ENCODE measurements at places on chromosomes 2 and 18. TPM values are rescaled to one million over a fixed set of nuclear protein-coding genes. Genes with fewer than 3 reads are reported as not detected.

DNA sequence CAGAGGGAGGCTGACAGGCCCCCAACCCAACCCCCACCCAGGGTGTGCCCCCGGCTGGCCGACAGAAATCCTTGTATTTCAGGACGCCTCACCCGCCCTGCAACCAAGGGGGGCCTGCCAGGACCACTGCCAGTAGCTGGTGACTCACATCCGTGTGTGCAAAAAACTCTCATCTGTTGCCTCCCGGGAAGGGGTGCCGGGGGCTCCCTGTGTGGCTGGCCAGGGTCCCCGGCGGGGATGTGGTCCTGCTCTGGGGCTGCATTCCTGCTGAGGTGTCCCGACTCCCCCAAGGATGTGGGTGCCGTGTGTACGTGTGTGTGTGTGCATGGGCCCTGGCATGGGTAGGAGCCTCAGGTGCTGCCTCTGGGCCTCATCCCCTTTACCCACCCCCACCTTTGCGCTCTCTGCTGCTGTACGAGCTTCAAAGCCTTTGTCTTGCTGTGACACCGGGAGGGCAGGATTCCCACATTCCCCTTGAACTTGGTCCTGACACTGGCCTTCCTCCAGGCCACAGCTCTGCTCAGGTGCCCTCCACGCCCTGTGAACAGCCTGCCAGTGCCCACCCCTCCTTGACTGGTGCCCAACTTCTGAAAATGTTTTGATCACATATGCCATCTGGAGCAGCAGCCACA, 226.3 kb upstream of the HDAC4 start:
- H3K27ac ChIP-seq, result no peak overlapping the region
- no peak for DNase-seq
- H3K4me1 ChIP-seq, result no peaks in the 10 kb centered on the region
- no peak overlapping the region for H3K4me3 ChIP-seq
- H3K27me3 ChIP-seq, result no peaks in the 10 kb centered on the region

- H3K27me3 ChIP-seq, result no peaks in the 10 kb centered on the region
- no peak for DNase-seq
- no peaks in the 10 kb centered on the region for H3K4me1 ChIP-seq
- no peak overlapping the region for H3K27ac ChIP-seq
Observed at GRCh38 chr2:133457861-133458260, 110.4 kb downstream of the NCKAP5 start.

Gene CFAP53
- total RNA-seq, result not detected

DNA sequence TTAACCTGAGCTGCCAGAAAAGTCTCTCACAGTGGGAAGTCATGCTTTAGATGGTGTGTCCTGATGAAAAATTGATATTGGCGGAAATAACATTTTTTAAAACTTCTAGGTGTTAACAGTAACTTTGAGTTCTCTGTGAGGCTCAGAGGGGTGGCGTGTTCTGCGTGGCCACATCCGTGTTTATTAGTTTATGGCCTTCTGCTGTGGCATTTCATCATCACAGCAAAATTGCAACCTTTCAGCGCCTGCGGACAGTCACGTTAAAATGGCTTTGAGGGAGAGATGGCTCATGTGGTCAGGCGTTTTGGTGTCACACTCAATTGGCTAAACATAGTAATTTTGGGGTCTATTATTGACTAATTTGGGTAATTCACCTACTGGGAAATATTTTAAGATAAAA, 42.4 kb downstream of the KLHL29 start:
- H3K4me3 ChIP-seq, result no peak overlapping the region
- H3K27me3 ChIP-seq, result no peaks in the 10 kb centered on the region
- no peak overlapping the region for H3K27ac ChIP-seq
- H3K36me3 ChIP-seq, result no peaks in the 10 kb centered on the region

- H3K4me3 ChIP-seq, result no peak overlapping the region
- H3K27ac ChIP-seq, result no peak overlapping the region
- H3K4me1 ChIP-seq, result no peaks in the 10 kb centered on the region
- no peaks in the 10 kb centered on the region for H3K36me3 ChIP-seq
Observed at GRCh38 chr2:139645617-139646016, 865.4 kb upstream of the NXPH2 start.

GRCh38 chr2:138512672-138513071, 11.1 kb downstream of the SPOPL start:
- H3K27me3 ChIP-seq, result no peaks in the 10 kb centered on the region
- peaks cover 10% of the 10 kb centered on the region for H3K4me1 ChIP-seq
- no peak overlapping the region for H3K4me3 ChIP-seq
- no peaks in the 10 kb centered on the region for H3K36me3 ChIP-seq
- H3K27ac ChIP-seq, result no peak overlapping the region

DNA sequence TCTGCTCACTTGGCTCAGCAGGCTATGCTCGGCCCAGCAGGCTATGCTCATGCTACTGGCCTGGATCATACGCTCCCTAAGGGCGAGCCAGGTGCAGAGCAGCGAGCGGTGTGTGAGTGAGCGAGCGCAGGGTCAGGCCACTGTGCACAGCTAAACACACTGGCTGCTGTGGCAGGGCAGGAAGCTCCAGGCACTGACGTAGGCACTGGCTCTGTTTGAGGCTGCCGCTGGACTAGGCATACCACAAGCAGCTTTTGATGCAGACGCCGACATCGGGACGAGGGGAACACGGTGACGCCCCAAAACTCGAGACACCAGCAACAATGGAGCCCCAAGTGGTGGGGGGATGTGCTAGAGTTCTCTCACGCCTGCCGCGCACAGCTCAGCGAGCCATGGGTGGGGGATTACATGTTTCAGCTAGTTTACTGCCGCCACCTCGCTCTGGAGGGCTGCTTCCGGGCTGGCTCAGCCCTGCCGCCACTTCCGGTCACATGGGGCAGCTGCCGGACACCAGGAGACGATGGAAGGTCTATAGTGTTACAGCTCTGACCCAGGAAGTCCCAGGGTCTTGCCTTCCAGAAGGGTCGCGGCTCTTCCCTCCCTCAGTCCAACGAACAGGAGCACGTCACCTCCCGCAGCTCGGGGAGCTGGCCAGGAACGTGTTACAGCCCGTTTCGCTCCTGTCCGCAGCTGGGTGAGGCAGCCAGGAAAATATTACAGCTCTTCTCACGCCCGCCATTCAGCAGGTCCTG, 1176.9 kb upstream of the LRRTM1 start:
- no peaks in the 10 kb centered on the region for H3K27me3 ChIP-seq
- no peaks in the 10 kb centered on the region for H3K4me1 ChIP-seq
- DNase-seq, result no peak
- no peak overlapping the region for H3K27ac ChIP-seq

Gene SLC1A4
- 30.1 TPM for total RNA-seq

- H3K4me3 ChIP-seq, result no peak overlapping the region
- peaks cover 8% of the 10 kb centered on the region for H3K4me1 ChIP-seq
Observed at GRCh38 chr2:148052687-148053086, 31.8 kb downstream of the MBD5 start.

DNA sequence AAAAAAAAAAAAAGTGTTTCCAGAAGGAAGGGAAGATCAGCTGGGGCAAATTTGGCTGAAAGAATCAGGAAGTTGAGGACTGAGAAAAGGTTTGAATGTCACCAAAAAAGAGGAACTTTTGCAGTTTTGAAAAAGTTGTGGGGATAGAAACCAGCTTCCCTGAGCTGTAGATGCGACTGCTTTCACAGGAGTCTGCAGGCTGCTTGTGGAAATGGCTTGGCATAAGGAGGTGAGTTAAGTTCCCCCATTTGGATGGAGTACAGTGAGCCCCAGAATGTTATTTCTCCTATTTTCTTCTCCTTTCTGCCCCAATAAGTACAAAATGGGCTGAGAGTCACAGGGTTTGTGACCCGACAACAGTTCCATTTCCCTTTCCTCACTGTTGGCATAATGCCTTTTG, 16.5 kb upstream of the ME2 start:
- H3K27ac ChIP-seq, result no peak overlapping the region
- H3K4me3 ChIP-seq, result no peak overlapping the region
- no peaks in the 10 kb centered on the region for H3K36me3 ChIP-seq
- H3K27me3 ChIP-seq, result no peaks in the 10 kb centered on the region

Gene SKOR2
- not detected for total RNA-seq

GRCh38 chr2:188576651-188577050, 285.0 kb downstream of the GULP1 start:
- H3K27ac ChIP-seq, result no peak overlapping the region
- H3K36me3 ChIP-seq, result peaks cover 4% of the 10 kb centered on the region
- H3K27me3 ChIP-seq, result no peaks in the 10 kb centered on the region
- no peak overlapping the region for H3K4me3 ChIP-seq
- H3K4me1 ChIP-seq, result no peaks in the 10 kb centered on the region

Gene BOLL
- total RNA-seq, result not detected

Gene NT5C1B
- not detected for total RNA-seq

Gene GALNT3
- 80.8 TPM for total RNA-seq

GRCh38 chr2:232501794-232502390, 14.3 kb upstream of the ECEL1 start:
- no peaks in the 10 kb centered on the region for H3K36me3 ChIP-seq
- DNase-seq, result no peak

DNA sequence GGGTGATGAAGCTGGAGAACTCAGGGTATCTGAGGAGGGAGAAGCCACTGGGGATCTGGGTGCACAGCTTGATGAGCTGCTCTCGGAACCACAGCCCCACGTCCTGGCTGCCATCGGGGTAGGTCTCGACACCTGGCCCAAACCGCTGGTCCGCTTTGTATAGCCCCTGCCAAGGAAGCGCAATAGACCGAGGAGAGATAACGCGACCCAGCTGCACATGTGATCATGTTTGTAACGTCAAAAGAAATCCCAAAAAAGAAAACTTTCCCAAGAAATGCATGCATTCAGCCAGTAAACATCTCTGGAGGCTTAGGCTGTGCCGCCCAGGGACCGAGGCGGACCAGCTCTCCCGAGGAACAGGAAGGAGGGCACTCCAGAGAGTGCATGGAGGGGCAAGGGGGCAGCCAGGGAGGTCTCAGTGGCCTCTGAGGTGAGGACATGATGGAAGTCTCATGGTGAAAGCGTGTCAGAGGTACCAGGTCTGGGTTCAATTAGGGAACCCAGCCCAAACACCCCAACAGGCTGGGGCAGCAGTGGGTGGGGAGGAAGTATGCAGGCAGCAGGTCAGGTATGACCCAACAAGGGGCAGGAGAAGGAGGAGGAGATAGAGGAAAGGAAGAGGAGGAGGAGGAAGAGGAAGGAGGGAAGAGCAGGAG, 28.3 kb downstream of the ANKMY1 start:
- H3K36me3 ChIP-seq, result peaks cover 7% of the 10 kb centered on the region
- DNase-seq, result no peak
- H3K4me3 ChIP-seq, result no peak overlapping the region
- no peak overlapping the region for H3K27ac ChIP-seq
- H3K4me1 ChIP-seq, result no peaks in the 10 kb centered on the region

GRCh38 chr2:168907940-168908662, 7.0 kb downstream of the G6PC2 start:
- no peaks in the 10 kb centered on the region for H3K4me1 ChIP-seq
- H3K27ac ChIP-seq, result no peak overlapping the region
- DNase-seq, result no peak
- no peaks in the 10 kb centered on the region for H3K36me3 ChIP-seq
- no peaks in the 10 kb centered on the region for H3K27me3 ChIP-seq

- H3K36me3 ChIP-seq, result no peaks in the 10 kb centered on the region
- H3K4me1 ChIP-seq, result no peaks in the 10 kb centered on the region
- no peaks in the 10 kb centered on the region for H3K27me3 ChIP-seq
- no peak overlapping the region for H3K27ac ChIP-seq
- no peak overlapping the region for H3K4me3 ChIP-seq
- no peak for DNase-seq
Observed at GRCh38 chr2:58010599-58010998, 36.0 kb upstream of the VRK2 start.

Gene REV1
- total RNA-seq, result 52.2 TPM

DNA sequence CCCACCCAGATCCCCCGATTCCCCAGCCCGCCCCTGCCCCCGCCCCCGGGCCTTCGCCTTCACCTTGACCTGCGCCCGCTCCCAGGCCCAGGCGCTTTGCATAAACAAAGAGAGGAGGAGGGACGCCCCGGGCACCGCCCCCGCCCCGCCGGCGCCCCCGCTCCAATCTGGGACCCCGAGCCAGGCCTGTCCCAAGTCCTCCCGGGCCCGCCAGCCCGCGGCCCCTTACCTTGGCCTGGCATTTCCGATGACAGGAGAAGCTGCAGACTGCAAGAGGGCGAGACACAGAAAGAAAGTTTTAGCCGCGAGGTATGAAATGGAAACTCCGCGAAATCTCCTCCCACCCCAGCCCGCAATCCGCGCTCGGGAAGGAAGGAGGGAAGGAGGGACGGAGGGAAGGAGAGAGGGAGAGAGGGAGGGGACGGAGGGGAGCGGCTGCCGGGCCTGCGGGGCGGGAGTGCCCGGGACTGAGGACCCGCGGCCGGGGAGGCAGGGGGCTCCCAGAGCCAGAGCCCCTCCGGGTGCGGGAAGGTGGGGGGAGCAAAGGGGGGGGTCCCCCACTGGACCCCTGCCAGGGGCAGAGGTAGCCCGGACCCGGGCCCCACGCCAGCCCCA, 24.2 kb downstream of the TNS1 start:
- no peaks in the 10 kb centered on the region for H3K36me3 ChIP-seq
- H3K4me3 ChIP-seq, result peak overlapping the region; percentile 61
- no peaks in the 10 kb centered on the region for H3K27me3 ChIP-seq
- H3K27ac ChIP-seq, result peak overlapping the region; percentile 82
- peak; percentile 81 for DNase-seq

- peaks cover 4% of the 10 kb centered on the region for H3K4me1 ChIP-seq
- H3K27ac ChIP-seq, result no peak overlapping the region
- no peak for DNase-seq
- no peaks in the 10 kb centered on the region for H3K36me3 ChIP-seq
- H3K4me3 ChIP-seq, result no peak overlapping the region
- peaks cover 27% of the 10 kb centered on the region for H3K27me3 ChIP-seq
Observed at GRCh38 chr2:231904161-231904611, 22.0 kb downstream of the NPPC start.

Gene MAL
- total RNA-seq, result 15.8 TPM

- H3K27ac ChIP-seq, result no peak overlapping the region
- no peaks in the 10 kb centered on the region for H3K36me3 ChIP-seq
- no peaks in the 10 kb centered on the region for H3K4me1 ChIP-seq
- DNase-seq, result peak; percentile 34
Observed at GRCh38 chr2:143955401-143956065, 564.4 kb downstream of the ZEB2 start.

DNA sequence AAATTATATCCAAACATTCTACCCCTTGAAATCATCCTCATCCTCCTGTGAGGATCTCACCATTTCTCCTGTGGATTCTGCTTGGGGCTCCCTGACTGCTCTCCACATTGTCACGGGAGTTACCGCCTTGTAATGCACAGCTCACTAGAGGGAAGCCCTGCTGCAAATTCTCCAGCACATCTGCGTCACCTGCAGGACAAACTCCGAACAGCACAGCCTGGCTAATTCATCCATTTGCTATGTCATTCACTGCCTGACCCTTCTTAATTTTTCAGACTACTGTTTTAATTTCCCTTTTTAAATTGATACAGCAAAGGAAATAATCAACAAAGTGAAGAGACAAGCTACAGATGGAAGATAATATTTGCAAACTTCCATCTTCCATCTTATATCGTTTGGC, 627.4 kb downstream of the FBXO15 start:
- H3K27ac ChIP-seq, result no peak overlapping the region
- H3K4me1 ChIP-seq, result no peaks in the 10 kb centered on the region
- H3K36me3 ChIP-seq, result no peaks in the 10 kb centered on the region
- H3K27me3 ChIP-seq, result no peaks in the 10 kb centered on the region
